Fibroblast of skin of abdomen (primary cell): ENCODE measurements at places on chromosomes 5 and 9.

- DNase-seq = no peak
Measured at GRCh38 chr5:82334085-82334692, 56.0 kb upstream of the RPS23 start.

DNA sequence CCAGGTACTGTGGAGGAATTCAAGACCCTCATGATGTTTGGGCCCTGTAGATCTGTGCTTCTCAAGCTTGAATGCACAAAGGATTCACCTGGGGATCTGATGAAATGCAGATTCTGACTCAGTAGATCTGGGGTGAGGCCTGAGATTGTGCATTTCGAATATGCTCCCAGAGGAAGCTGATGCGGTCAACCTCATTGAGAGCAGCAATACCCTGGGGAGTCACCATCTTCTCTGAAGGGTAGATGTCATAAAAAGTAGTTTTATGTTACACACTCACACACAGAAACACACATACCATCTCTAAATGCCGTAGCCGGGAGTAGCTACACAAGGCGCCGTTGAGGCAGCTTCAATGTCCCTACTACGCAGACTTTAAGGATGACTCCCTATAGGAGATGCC is 55.8 kb upstream of the CPEB4 start:
- no peak for DNase-seq

- peak; percentile 94 for DNase-seq
Measured at GRCh38 chr9:114246558-114246957, 76.3 kb upstream of the ORM1 start.

- DNase-seq = no peak
Measured at GRCh38 chr5:181189962-181190710, 14.9 kb downstream of the TRIM7 start.

DNA sequence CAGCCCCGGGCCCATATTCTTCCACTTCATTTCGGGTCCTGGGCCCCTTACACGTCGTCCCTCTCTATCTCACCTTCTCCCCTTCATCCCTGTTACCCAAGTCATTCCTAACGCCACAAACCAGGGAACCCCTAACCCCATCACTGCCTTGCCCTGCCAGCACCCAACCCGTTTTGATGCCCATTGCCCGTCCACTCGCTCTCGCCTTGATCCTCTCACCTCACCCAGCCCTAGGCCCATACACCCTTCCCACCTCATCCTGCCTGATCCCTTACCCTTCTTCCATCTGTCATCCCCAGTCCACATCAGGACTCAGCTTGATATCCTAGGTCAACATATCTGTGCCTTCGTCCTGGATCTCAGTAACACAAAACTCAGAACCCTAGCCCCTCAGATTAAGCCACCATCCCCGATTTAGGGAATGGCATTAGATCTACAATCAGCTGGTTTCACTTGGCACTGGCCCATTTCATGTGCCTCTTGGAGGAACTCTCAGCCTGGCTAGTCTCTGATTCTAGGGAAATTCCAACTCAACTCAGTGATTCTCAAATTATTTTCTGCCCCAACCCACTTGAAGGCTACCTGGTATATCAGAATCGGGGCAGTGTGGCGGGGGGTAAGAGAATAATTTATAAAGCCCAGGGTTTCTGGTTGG is 489 bp downstream of the CHMP5 start:
- DNase-seq = no peak

GRCh38 chr9:117365438-117365837 is 49.4 kb downstream of the ASTN2 start:
- DNase-seq = no peak

- no peak for DNase-seq
Measured at GRCh38 chr5:83538786-83539462, 67.4 kb downstream of the VCAN start.

DNA sequence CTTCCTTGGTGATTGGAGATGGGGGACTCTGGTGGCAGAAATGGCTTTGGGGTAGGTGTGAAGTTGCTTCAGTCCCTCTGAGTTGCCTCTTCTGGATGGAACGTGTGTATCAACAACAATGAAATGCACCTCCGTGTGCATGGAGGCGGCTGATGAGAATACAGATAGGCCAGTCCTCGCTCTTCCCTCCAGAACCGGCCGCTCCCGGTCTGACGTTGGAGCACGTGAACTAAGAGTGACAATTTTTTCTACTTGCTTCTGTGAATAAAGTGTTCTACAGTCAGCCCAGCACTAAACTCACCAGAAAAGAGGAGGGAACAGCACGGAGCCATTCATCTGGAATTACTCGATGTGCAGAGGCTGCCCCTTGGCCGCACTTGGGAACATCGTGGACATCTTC is 90.7 kb downstream of the ANKRD33B start:
- no peak for DNase-seq

DNA sequence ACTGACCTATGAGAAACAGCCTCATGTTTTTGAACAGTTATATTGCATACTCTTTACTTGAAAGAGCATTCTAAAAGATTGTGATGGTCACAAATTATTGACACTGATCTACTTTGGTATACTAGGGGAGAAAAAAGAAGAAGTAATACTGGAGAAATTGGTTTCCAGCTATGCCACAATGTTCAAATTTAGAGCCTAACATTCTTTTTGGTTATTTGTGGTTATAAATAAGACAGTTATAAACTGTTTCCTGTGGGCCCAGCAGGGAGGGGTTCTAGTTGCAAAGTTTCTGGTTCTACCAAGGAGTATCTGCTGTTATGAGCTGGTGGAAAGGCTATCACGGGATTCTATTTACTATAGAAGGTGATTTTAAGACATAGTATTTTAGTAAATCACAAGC is 4.8 kb downstream of the CWC27 start:
- no peak for DNase-seq
